NCI-H1436 treated with DMSO at 0.1 percent for 48 hours (cell line): ENCODE measurements at places on chromosomes 13 and 19.

DNA sequence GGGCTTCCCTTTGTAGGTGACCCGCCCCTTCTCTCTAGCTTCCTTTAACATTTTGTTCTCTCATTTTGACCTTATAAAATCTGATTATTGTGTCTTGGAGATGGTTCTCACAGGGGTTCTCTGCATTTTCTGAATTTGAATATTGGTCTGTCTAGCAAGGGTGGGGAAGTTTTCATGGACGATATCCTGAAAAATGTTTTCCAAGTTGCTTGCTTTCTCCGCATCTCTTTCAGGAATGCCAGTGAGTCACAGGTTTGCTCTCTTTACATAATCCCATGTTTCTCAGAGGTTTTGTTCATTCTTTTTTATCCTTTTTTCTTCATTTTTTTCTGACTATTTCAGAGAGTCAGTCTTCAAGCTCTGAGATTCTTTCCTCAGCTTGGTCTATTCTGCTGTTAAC is 53.6 kb downstream of the POSTN start:
- DNase-seq: no peak

DNA sequence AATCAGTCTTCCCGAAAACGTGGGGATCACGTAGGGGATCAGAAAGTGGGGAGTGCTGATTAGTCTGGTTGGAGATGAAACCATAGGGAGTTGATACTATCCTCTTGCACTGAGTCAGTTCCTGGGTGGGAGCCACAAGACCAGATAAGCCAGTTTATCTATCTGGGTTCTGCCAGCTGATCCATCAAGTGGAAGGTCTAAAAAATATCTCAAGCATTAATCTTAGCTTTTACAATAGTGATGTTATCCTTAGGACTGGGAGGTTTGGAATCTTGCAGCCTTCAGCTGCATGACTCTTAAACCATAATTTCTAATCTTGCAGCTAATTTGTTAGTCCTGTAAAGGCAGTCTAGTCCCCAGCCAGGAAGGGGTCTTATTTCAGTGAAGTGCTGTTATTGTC is 2474.2 kb downstream of the PCDH9 start:
- no peak for DNase-seq

GRCh38 chr19:45794627-45795026 is 2.0 kb upstream of the DMWD start:
- no peak for DNase-seq

DNA sequence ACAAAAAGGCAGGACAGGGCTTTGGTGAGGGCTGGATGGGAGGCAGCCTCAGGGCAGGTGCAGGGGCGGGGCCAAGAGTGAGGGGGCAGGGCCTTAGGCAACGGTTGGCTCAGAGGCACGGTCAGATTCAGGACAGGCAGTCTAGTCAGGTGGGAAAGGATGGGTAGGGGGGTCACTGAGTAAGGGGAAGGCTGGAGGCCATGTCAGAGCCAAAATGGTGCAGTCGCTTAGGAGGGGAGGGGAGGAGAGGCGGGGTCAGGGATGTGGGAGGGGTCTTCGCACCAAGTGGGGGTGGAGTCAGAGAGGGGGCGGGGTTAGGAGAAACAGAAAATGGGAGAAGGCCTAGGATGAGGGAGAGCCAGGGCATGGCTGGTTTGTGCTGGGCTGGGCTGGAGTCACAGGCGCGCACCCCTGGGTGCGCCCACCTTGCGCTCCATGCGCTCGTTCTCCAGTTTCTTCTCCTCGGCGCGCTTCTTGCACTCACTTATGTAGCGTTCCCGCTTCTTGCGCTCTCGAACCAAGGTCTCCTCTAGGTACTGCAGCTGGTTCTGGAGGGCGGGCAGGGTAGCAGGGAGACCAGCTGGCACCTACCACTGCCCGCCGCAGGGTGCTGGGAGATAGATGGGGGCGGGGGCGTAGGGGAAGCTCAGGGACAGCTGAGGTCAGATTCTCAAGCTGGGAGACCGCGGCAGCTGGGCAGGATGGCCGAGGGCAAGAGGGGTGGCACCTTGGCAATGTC is 6.8 kb upstream of the RGL3 start:
- DNase-seq: no peak

- no peak for DNase-seq
Measured at GRCh38 chr19:34184880-34185491, 12.7 kb downstream of the LSM14A start.
